Adrenal gland (tissue), 19 donors: ENCODE measurements at places on chromosomes 5 and 9. TPM values are rescaled to one million over a fixed set of nuclear protein-coding genes. Genes with fewer than 3 reads are reported as not detected.

GRCh38 chr5:44312374-44312773, 76.8 kb downstream of the FGF10 start:
- DNase-seq = no peak

Gene GDNF
- total RNA-seq = 0.63 TPM

Gene PROB1
- total RNA-seq = 6.7 TPM

DNA sequence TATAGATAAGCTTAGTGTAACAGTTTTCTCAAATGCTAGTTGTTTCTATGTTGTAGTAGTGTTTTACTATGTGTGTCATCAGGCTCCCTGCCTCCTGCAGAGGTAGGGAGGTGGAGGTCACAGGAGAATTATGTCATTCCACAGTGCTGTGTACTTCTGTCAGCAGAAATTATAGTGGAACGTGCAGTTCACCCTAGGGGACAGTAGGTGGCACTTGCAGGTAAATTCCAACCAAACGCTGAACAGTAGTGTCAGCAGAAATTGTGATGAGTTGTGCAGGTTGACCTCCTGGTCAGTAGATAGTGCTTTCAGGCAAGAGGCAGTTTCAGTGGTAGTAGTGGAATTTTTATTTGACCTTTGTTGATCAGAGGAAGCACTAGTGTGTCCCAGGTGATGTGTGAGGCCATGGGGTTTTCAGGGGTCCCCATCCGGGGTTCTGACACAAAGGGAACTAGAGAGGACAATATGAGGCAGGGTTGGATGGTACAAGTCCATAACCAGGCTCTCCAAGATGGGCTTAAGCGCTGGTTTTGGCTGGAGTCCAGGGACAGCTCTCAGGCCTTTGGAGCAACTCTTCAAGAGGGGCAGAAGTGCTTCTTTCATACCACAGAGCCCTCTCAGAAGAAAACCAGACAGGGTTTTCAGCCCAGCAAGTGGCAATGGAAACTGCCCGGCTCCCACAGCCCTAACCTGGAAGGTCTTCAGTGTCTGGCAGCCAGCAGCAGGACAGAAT, 402.9 kb downstream of the CYLC2 start:
- peak; percentile 27 for DNase-seq

DNA sequence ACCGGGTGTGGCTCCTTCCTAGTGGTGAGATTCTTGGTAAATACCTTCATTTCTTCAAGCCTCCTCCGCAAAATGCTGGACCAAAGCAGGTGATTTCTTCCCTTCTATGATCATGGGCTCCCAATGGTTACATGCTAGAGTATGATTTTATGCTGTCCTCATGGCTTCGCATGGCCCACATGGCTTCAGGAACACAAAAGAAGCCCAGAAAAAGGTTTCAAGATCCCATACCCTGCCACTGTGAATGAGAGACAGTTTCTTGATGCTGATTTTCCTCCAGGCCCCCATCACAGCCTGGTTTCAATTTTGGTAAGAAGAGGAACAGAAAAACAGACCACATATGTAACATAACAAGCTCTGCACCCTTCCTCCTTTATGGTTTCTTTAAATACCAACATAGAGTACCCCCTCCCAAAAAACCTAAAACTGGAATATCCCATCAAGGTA, 2.4 kb upstream of the RXFP3 start:
- DNase-seq = no peak

Gene TAF11L5
- not detected for total RNA-seq

Gene GGTA1
- 1.8 TPM for total RNA-seq

DNA sequence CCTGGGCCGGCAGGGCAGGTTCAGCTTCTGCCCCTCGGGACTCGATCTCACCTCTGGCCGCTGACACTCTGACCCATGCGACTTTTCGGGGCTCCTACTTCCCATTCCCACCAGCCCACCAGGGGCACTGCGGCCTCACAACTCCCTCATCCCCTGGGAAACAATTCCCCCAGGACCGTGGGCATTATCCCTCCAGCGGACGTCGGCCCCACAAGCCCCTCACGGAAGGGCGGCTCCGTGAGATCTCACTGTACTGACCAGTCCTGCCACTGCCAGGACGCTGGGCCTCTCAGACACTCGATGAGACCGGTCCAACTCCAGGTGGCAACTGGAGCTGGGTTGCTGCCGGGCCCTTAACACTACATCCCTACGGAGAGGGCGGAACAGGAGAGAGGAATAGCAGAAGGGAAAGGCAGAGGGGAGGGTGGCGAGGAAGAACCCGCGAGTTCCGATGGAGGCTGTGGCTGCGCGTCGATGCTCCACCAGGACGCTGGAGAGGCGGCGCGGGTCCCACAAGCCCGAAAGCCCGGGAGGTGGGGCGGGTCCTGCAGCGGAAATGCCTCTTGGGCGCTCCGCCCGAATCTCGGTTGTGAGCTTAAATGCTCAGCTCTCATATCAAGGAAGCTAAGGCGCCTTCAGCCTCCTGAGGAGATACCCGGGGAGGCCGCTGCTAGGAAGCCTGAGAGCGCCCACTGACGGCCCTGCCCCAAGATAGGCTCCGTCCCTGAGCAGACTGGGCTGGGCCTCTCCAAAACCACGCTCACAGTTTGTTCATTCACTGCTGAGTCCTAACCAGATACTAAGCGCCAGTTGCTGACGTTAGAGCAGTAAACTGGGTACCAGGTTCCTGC, 36.3 kb downstream of the VCP start:
- no peak for DNase-seq

GRCh38 chr9:75715360-75715759, 175.1 kb upstream of the PCSK5 start:
- no peak for DNase-seq

Gene NEUROG1
- total RNA-seq = not detected

Gene FRMD3
- 18.1 TPM for total RNA-seq

GRCh38 chr5:10339958-10340357, 13.5 kb upstream of the MARCHF6 start:
- no peak for DNase-seq

GRCh38 chr5:13322769-13323168, 621.7 kb downstream of the DNAH5 start:
- DNase-seq = no peak

DNA sequence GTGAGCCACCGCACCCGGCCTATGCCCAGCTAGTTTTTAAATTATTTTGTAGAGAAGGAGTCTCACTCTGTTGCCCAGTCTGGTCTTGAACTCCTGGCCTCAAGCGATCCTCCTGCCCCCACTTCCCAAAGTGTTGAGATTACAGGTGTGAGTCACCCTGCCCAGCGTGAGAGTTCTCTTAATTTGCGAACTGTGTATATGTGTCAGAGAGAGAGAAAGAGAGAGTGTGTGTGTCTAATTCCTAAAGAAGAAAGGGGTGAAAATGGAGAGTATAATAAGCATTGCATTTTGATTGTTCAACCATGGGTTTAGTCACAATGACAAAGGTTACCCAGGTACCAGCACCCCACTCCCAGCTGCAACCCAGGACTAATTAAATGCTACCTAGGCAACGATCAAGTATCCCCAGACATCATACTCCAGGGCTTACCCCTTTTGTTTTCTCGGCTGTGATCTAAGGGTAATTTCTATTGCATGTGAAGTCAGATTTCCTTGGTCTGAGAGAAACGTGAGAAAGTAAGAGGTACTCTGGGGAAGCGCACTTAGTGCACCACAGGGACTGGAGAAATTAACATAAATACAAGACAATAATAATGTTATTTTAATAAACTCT, 16.6 kb downstream of the MAP1B start:
- DNase-seq = no peak

- DNase-seq = no peak
Observed at GRCh38 chr9:38393128-38393796, 760 bp downstream of the ALDH1B1 start.

DNA sequence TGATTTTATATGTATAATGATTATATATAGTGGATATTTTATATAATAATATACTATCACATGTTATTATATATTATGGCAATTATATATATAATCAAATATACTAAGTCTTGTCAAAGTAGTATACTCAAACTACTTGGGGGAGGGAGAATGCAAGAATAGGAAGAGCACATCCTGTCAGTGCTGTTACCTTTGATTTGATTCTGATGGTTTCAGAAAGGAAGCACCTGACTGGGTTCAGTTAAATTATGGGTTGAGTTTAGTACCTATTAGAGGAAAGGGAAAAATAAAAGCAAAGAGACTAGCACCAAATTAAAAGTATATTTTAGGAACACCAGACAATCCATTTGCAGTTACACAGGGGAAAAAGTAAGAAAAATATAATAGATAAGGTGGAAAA, 107.6 kb downstream of the GRIA1 start:
- no peak for DNase-seq

DNA sequence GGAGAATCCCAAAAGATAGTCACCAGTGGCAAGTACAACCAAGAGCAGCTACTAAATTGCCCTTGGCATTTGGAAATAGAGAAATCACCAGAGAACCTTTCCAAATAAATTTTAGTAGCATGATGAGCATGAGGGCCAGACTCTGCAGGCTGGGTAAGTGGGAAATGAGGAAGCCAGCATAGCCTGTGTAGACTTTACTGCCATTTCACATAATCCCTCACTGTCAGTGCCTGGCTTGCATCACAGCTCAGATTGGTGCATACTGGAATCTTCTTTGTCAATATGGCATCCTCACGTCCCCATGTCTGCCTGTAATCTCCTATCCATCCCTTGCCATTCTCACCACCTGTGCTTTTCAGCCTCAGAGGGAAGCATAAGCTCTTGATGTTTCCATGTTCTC, 14.5 kb downstream of the GRAMD2B start:
- no peak for DNase-seq

GRCh38 chr5:79694652-79695051, 5.0 kb downstream of the CMYA5 start:
- DNase-seq = peak; percentile 6

Gene ANKRD55
- 0.36 TPM for total RNA-seq

Gene NMUR2
- not detected for total RNA-seq

Gene CCDC192
- not detected for total RNA-seq

- DNase-seq = no peak
Observed at GRCh38 chr5:164354139-164354751, 848.8 kb downstream of the MAT2B start.

GRCh38 chr9:13956107-13956506, 357.8 kb downstream of the NFIB start:
- no peak for DNase-seq

GRCh38 chr5:175821790-175822211, 49.6 kb upstream of the CPLX2 start:
- no peak for DNase-seq

Gene DMRT2
- not detected for total RNA-seq

Gene ZNF618
- total RNA-seq = 16.0 TPM

DNA sequence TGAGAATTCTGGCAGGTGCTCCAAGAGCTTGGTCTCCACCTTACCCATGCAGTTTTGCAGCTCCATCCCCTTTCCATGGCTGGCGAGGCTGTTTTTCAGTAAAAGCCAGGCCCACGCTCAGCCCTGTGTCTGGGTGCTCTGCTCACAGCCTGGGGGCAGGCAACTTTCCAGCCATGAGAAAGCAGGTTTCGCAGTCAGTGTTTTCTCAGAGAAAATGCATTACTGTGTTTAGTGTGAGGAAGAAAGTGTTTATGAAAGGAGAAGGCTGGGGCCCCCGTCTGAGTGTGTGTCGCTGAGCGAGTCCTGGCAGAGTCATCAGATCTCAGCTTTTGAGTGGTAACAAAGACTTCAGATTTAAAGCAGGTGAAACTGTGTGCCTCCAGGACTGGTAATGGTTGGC, 248.1 kb downstream of the IRX1 start:
- DNase-seq = no peak

- DNase-seq = peak; percentile 62
Observed at GRCh38 chr5:72451741-72452505, 55.3 kb downstream of the ZNF366 start.

DNA sequence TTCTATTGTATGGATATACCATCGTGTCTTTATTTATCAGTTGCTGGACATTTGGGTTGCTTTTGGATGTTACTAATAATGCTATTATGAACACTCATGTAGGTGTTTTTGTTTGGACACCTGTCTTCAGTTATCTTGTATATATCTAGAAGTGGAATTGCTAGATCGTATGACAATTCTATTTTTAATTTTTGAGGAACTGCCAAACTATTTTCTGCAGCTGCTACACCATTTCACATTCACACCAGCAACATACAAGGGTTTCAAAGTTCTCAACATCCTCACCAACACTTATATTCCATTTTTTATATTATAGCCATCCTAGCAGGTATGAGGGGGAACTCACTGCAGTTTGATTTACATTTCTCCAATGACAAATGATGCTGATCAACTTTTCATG, 324.6 kb downstream of the CAAP1 start:
- DNase-seq = no peak

- DNase-seq = no peak
Observed at GRCh38 chr5:164672205-164672604, 1166.8 kb downstream of the MAT2B start.

DNA sequence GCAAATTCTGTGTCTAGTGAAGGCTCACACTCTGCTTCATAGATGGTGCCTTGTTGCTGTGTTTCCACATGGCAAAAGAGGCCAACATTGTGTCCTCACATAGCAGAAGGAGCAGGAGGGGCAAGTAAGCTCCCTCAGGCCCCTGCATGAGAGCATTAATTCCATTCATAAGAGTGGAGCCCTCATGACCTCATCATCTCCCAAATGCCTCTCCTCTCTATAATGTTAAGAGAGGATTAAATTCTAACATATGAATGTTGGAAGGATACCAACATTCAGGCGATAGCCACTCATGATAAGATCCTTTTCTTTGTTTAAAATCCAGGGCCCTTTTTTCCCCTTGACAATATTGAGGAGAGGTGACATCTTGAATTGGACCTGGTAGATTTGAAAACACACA, 35.2 kb upstream of the PAM start:
- DNase-seq = no peak

DNA sequence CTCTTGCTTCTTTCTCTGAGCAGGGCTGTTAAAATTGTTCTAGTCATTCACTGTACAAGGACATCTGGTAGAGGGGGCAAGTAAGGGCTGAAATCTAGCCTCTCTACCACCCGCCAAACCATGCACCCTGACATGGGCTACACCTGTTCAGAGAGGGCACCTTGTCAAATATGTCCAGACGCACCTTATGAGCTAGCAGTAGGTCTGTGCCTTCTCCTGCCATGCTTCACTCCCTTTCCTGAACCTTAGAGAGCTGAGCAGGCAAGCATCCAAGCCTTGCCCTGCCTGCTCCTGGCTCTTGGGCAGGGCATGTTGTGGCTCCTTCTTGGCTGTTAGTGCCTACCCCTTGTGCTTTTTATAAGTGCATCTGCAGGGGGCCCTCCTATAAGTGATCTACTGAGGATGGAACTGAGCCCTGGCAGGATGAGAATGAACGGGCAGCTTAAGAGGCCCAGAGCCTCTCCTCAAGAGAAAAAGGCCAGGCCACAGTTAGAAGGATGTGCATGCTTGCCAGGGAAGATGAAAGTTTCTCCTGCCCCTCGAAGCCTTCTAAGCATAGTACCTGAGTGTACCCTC, 3.8 kb upstream of the NEUROG1 start:
- DNase-seq = no peak

- DNase-seq = no peak
Observed at GRCh38 chr5:170069512-170069911, 36.2 kb upstream of the FOXI1 start.
